Fibroblast of skin of back (primary cell): ENCODE measurements at places on chromosomes 16 and 17.

DNA sequence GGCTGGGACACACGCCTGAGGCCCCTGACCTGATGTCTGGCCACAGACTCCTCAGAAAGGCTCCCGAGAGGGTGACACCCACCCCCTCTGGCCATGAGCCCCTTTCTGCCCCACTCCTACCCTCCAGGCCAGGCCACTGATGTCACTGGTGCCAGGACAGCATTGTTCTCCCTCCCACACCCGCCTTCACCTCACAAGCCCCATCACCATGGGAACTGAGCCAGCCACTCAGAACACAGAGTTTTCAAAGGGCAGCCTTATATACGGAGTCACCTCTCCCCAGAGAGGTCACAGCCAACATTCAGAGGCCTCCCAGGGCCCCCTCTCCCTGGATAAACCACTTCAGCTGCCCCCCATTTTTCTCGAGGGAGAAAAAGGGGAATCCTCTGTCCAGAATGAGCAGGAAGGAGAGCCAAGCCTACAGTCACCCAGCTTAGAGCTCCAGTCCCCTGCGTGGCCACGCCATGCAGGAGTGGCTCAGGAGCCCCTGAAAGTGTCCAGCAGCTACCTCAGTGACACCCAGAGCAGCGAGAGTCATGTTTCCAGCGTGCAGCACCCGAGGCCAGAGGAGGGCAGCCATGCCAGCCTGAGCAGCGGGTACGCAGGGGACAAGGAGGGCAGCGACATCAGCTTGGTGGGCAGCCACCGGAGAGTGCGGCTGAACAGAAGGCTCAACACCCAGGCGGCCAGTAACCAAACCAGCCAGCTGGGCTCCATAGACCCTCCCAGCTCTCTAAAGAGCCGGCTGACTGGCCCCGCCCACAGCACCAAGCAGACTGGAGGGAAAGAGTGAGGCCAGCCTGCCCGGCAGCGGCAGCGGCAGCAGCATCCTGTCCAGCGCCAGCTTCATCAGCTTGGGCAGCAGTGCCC, at the start of gene C16orf82:
TSS of gene C16orf82 (plus strand) at position 260 of the 870 bp plus-strand sequence.
- DNase-seq, result no peak

GRCh38 chr17:77763023-77763422, 195.5 kb upstream of the TNRC6C start:
- no peak for DNase-seq

DNA sequence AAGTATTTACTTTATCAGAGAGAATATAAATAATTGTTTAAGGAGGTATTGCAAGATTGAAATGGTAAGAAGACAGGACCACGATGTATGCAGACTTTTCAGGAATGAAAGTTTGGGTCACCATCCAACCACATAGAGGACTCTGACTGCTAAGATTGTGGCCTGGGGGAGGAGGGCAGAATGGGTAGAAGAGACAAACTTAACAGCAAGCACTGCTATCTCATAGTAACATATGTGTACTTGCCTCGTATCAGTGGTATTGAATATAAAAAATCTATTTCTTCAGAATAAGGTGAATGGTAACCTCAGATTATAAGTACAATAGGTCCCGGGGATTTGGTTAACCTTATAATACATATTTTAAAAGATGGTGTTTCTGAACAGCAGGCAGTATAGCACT, 5.8 kb downstream of the KRT10 start:
- DNase-seq, result no peak

DNA sequence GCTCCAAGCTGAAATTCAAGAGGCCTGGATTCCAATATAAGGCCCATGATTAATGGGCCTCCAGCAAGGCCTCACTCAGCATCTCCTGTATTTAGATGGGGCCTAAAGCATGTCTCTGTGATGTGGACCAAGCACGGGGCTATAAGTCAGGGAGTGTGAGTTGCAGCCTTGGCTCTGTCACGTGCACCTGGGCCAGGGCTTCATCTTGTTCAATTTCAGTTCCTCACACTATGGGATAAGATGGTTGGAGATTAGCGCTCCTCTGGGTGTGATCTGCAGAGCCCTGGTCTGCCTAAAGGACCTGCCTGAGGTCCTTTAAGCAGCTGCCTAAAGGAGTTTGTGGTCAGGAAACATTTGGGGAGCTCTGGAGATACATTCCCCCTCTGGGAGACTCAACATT, 25.2 kb downstream of the KLHL36 start:
- no peak for DNase-seq

- no peak for DNase-seq
Measured at GRCh38 chr16:53839150-53839549, 135.2 kb downstream of the FTO start.

DNA sequence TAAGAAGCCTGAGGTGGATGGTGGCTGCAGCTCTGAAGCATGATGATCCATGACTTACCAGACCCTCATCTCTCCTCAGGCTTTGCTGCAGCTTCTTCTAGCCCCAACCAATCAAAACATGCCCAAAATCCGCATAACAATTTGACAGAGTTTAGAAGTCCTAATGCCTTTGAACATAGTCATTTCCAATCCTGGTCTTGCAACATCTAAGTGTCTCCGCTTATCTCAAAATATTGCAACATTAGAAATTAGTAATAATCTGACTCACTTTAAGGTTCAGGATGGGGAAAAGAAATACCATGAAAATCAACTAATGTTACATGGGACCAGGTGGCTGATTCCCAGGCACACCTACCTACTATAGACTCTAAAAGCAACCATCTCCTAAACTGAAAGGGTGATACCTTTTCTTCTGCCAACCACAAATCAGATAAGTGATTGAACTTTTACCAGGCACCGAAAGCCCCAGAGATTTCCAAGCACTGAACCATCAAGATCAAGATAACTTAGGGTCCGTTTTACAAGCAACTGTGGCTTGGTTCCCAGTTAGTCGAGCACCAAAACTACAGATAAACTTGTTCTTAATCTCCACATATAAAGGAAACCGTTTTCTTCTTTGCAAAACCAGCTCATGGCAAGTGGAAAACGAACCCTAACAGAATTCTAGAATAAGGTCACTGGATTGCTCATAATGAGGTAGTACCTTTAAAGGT, 14.0 kb downstream of the ERN1 start:
- DNase-seq, result peak; percentile 62

DNA sequence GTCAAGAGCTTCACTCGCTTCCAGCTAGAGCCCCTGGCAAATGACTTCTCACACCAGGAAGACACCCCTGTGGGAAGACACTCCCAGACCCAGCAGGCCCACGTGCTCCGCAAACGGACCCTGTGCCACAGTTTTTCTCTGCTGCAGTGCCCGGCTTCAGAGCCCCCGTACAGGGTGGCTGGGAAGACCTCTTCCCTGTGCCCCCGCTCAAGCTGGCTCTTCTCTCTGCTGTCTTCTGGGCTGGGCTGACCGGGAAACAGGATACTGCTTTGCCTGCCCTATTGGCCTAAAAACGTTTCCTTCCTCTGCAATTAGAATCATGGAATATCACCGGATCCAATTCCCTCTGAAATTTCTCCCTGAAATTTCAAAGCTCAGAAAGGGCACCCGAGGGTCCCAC, 63.7 kb upstream of the CRHR1 start:
- DNase-seq, result no peak

- DNase-seq, result no peak
Measured at GRCh38 chr16:81492965-81493754, 48.6 kb downstream of the CMIP start.

GRCh38 chr17:18993905-18994526, 10.5 kb downstream of the FAM83G start:
- peak; percentile 11 for DNase-seq
